Hematopoietic multipotent progenitor cell treated with erythropoietin and hydrocortisone succinate and interleukin-3 and kit ligand, for 4 days (in vitro differentiated cells): ENCODE measurements at places on chromosomes 4 and X.

DNA sequence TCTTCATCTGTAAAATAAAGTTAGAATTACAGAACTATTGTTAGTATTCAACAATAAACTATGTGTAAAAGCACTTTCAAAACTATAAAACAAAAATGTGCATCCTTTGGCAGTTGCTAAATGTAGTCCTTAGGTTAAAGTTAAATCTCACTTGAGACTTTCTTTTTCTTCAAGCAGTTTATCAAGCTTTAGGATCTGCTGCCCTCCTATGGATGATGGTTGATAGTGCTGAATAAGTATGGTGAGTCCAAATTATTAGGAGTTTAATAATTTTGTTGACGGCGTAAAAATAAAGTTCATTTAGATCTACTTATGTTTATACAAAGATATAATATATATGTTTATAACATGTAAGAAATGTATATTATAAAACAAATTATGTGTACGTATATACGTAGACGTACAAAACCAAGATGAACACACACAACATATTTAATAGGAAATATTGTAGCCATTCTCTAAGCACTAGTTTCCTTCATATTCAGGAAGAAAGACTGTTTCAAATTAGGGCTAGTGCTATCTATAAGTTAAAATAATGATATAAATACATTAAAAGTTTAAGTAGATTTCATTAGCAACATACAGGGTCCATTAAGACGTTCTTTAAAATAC is 22.3 kb downstream of the UGT2A2 start:
- peak; percentile 50 for DNase-seq

DNA sequence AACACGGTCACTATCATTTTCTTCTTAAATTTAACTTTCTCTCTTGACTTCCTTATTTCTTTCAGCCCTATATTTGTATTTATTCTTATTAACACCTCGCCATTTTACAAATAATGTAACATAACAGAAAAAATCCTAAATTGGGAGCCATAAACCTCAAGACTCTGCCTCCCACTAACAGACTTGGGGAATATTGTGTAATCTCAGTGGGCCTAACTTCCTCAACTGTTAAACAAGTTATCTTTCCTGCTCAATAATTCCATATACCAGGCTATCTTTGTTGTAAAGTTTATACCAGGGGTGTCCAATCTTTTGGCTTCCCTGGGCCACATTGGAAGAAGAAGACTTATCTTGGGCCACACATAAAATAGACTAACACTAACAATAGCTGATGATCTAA is 26.2 kb downstream of the PRSS12 start:
- peak; percentile 12 for DNase-seq

- peak; percentile 70 for DNase-seq
Observed at GRCh38 chrX:110847334-110847733, 51.7 kb upstream of the CHRDL1 start.

DNA sequence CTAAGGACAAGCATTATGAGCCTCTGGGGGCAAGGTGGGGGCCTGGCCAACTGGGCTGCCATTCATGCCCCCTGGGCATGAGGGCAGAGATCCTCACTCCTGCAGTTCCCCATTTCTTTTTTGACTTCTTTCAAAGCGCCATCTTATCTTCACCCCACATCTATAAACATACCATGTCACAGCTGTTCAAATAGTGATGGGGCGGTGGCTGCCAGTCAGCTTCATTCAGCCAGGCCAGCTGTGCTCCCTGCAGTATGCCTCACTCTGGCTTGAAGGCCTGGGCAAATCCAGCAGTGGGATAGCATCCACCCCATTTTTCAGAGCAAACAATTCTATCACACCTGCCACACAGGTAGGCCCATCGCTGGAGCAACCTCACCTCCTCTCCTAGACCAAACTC is 85.5 kb downstream of the NHSL2 start:
- DNase-seq = peak; percentile 64

- DNase-seq = no peak
Observed at GRCh38 chr4:164509951-164510350, 244.0 kb upstream of the SMIM31 start.

DNA sequence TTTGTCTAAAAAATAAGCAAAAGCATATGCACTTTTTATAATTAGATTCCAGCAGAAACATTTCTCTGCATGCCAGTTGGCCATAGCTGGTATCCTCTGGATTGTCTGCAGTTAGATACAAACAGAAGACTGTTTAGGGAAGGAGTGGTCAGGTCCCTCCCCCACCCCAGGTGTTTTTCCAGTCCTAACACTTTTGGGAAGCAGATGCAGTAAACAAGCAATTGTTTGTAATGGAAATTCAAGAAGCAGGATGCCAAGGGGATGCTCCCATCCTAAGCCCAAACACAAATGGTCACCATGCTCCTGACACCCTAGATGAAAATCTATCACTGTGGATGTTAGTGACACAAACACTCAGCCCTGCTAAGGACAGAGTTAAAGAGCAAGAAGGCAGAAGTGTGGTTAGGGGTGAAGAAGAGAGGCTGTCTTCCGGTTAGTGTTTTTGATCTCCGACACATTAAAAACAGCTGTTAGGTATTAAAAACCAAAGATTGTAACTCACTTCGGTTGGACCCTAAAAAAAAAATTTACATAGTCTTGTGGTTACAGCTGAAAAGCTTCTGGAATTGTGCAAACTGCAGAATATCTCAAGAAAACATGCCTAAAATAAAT is 7.9 kb downstream of the LEF1 start:
- no peak for DNase-seq

GRCh38 chrX:45379236-45379635 is 178.6 kb upstream of the DIPK2B start:
- DNase-seq = no peak

- DNase-seq = no peak
Observed at GRCh38 chrX:84144281-84144680, 43.7 kb downstream of the RPS6KA6 start.

DNA sequence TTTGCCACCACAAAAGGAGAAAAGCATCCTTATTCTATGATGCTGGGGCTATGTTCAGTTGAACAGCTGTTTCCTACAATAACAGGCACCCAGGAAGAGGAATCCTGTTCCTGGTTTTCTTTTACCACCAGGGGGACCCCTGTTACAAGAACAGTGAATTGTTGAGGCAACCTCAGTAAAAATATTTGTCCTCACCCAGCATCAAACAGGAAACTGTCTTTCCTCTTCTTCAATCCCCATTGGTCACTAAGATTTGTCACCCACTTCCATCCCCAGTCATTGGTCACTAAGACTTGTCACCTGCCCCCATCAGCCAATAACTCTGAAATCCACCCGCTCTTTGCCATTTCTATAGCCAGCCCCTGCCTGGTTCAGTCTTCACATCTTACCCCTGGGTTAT is 143.5 kb upstream of the GALNT7 start:
- DNase-seq = peak; percentile 85

DNA sequence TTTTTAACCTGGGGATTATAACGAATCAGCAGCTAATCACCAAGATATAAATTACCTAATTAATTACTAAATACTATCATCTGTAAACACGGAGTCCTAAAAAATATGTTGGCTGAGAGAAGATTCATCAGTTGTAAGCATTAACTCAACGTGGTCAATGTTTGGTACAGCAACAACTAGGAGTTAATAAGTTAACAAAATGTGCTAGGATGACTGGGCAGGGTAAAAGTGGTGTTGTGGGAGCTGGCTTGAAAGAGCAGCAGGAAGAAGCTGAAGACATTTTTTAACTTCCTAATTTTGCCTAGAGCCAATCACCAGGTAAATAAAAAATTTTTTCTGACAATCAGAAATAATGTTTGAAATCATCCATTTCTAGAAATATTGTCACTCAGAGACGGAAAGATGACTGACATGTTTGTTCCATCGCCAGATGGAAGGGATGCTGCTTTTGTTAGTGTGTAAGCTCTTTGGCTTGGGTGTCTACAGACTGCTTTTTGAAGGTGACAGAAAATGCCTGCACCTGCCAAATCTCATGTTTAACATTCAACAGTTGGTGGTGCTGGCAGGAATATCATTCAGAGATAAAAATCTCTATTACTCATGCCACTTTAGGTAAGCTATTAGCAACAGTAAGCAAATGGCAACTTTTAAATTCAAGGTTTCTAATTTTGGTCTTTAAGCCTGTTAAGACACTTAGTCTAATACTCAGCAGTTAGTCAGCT is 1126.9 kb downstream of the STPG2 start:
- DNase-seq = no peak

DNA sequence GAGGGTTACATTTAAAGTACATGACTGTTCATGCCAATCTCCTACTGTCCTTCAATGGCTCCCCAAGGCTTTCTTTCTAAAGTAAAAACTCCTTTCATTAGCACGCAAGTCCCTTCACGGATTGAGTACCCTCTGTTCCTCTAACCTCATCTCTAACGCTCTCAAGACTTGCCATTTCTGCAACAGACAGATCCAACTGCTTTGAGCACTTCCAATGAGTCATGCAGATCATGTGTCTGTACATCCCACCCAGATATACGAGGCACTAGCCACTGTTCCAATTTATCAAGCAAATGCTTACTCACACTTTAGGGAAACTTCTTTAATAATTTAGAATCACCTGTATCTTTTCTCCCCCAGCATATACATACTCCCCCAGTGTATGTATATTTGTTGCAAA is 332.5 kb upstream of the ZFP42 start:
- DNase-seq = no peak

DNA sequence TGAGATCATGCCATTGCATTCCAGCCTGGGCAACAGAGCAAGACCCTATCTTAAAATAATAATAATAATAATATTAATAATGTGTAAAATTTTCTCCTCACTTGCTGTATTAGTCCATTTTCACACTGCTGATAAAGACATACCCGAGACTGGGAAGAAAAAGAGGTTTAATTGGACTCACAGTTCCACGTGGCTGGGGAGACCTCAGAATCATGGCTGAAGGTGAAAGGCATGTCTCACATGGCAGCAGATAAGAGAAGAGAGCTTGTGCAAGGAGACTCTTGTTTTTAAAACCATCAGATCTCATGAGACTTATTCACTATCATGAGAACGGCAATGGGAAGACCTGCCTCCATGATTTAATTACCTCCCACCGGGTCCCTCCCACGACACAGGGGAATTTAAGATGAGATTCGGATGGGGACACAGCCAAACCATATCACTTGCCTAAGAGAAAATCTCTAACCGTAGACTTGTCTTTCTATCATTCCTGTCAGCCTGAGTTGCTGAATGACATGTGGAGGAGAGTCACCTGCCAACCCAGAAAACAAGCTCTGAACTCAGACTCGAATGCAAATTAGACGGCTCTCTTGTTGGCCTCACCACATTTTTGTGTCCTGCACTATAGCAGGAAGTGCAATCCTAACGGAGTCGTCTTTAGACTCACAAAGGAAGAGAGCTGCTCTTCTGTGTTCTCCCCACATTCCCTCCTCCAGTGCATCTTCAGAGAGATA is 51.9 kb upstream of the DCTD start:
- DNase-seq = no peak

GRCh38 chr4:1962980-1963379 is 45.8 kb downstream of the NELFA start:
- DNase-seq = no peak

DNA sequence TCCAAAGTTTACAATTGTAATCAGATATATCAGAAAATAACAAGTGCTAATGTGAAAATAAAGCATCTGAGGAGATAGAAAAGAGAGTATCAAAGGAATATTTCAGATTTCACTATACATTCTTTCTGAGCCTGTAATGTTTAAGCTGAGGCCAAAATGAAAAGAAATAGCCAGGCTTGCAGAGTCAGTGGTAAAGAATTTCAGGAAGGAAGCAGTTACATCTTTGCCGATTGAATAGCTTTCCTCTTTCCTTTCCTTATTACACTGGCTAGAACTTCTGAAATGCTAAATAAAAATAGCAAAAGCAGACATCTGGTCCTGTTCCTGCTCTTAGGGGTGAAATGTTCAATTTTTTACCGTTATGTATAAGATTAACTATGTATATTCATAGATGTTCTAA is 1441.6 kb upstream of the PCDH7 start:
- no peak for DNase-seq

DNA sequence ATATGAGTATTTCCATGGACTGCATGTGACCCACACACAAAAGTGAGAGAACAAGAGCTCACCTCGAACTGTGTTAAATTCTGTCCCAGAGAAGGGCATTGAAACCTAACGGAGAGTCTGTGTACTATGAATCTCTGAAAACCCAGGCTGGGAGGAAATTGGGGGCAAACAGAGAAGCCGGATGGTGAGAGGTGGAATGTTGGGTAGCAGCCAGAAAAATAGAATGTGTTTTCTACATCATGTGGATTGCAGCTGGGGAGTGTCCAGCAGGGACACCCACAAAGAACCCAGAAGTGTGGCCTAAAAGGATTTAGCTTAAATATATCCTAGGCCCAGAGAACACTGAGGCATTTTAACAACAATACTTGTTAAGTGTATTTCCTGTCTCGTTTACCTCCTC is 38.6 kb downstream of the MND1 start:
- no peak for DNase-seq

DNA sequence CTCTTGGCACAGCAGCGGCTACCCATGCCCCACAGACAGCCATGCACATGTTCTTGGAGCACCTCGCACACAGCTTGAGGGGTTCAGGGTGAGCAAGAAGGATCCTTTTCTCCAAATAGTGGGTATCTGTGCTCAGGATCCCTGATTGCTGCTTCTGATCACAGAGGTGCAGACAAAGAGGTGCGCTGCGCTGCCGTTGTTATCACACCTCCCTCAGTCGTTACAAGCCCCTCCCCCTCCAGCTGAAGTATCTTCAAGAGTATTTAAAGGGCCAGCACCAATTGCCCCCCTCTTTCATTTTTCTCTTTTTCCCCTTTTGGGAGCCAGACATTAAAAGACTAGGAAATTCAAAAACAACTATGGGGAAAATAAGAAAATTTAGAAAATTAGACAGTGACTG is 44.3 kb downstream of the NELFA start:
- DNase-seq = peak; percentile 23

DNA sequence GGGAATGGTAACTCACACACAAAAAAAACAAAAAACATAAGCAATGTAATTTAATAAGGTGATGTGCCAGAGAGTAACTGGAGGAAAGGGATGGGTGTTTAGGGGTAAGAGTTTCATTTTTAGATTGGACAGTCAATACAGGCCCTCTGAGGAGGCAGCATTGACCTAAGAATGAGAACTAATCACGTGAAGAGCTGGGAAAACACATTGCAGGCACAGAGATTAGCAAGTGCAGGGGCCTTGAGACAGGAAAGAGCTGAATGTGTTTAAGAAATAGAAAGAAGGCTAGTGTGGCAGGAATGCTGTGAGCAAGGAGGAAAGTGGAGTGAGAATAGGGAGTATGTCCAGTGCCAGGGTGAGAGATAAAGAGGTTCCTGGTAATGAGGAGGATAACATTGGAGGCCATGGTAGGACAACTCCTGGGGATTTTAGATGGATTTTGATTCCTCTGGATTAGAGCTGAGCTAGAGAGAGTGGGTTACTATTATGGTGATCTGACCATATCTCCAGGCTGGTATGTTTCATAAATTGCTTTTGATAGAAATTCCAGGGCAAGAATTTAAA is 17.6 kb downstream of the PDLIM5 start:
- no peak for DNase-seq

DNA sequence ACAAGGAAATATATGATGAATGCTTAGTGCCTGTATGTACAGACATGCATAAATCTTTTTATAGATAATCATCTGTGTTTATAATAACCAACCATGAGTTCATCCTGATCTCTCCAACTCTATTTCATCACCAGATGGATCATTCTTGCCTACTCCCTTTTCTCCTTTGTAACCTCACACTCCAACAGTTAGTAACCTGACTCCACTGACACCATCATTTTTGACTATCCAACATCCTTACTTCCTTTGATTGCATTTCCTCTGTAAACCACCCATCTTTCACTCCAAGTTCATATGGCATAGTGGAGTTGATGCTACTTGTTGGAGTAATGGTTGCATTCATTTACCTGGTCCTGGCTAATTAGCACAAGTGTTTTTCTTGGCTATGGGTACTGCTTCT is 170.6 kb downstream of the ZNF330 start:
- DNase-seq = no peak

- DNase-seq = no peak
Observed at GRCh38 chrX:83512111-83512510, 4.0 kb downstream of the POU3F4 start.
